NCI-H345 (cell line): ENCODE measurements at places on chromosomes 13 and 19.

- DNase-seq, result no peak
Measured at GRCh38 chr19:55258476-55258827, 365 bp downstream of the PPP6R1 start.

GRCh38 chr13:74246487-74246886 lies 112.3 kb upstream of the KLF12 start:
- DNase-seq, result no peak

DNA sequence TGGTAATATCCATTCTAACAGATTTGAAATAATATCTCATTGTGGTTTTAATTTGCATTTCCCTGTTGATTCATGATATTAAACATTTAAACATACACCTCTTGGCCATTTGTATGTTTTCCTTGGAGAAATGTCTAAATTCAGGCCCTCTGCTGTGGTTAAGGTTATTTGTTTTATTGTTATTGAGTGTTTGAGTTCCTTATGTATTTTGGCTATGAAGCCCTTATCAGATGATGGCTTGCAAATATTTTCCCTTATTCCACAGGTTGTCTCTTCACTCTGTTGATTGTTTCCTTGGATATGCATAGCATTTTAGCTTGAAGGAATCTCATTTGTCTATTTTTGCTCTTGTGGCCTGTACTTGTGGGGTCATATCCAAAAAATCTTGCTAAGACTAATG lies 303.6 kb downstream of the GPC5 start:
- no peak for DNase-seq

GRCh38 chr13:21595546-21595822 lies 8.5 kb downstream of the MICU2 start:
- DNase-seq, result no peak

DNA sequence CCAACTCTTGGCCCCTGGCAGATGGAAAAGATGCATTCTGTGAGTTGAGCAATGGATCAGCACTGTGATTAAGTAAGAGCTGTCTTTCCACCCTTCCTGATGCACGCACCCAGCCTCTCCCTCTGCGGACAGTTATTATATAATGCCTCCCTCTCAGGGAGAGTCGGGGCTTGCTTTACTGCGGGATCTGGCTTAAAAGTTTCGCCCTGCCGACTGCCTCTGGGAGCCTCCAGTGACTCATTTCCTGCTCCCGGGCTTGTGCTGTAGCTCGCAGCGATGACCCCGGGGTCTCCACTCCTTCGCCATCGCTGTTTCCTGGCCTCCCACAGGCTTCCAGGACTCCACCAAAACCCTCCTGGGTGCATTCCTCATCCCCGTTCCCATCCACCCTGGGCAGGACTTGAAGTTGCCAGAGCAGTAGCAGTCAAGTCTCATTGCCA lies 107.4 kb upstream of the SLC7A1 start:
- no peak for DNase-seq

GRCh38 chr19:55179606-55180484 lies at the start of gene SYT5:
TSS of gene SYT5 (minus strand) at chr19:55180289. CDS start at chr19:55179041, 1,248 bp downstream.
- peak; percentile 23 for DNase-seq

- DNase-seq, result no peak
Measured at GRCh38 chr13:91305652-91306051, 41.8 kb upstream of the MIR17HG start.
